ENCODE measurements at places on chromosomes 5 and 9.

DNA sequence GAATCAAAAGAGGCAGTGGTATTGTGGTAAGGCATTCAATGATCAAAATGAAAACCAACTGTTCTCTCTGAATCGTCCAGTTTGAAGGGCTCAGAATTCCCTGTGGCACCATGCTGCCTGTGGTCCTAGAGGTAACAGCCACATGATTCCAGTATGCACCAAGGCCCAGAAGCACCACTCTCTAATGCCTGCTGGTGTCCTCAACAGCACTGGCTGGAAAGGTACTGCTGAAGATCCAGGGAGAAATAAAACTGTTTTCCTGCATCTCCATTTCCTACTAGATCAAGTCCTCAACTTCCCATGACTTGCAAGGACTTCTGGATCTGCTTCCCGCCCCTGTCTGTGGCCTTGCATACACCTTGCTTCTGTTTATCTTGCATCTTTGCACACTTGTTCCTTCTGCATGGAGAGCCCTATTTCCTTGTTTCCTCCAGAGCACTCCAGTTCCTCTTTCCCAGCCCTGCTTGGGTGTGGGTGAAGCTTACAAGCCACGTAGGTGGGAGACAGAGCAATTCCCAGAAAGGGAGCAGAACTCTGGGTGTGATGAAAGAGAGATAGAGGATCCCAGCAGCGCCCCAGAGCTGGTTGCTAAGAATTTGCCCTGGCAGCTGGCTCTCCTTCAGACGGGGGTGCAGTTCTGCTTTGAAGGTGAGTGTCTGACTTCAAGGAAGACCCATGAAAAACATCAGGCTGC lies 41.0 kb upstream of the EQTN start:
- peak; percentile 78 for DNase-seq

DNA sequence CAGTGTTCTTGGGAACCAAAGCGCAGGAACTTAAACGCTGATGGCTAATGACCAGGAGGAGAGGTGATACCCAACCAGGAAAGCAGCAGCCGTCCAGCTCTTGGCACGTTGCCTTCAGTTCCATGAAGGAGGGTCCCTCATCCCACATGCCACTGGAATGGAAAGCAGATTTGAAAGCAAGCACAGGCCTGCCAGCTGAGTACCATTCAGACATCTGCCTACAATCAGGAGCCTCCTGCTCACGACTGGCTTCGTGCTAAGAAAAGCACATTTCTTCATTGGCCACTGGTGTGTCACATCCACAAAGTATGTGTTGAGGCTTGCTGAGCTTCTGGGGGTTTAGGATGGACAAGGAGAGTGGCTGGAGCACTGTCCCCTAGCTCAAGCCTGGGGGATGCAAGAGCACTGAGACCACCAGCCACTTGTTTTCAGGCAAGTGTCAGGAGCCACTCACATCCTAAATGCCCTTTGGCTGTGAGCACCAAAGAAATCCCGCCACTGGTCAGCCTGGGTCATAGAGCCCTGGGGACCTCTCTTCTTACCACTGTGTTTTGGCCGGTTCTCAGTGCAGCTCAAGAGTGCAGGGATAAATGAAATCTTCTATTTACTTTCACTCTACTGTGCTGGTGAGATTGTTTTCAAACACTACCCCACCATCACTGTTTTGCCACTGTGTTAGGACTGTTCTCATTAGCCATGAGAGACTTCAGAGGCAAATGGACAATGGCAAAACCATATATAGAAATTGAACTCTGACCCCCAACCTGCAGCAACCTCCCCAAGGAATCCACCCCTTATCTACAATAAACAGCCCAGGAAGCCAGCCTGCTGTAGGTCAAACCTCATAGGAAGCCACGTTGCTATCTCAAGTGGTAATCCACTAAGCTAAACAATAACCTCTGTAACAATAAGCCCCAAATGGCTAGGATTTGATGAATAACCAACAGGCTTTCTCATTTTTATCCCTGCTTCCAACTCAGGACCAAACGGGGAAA lies 58.3 kb downstream of the MTX3 start:
- DNase-seq: no peak

GRCh38 chr5:38830521-38831051 lies 15.2 kb upstream of the OSMR start:
- DNase-seq: no peak

DNA sequence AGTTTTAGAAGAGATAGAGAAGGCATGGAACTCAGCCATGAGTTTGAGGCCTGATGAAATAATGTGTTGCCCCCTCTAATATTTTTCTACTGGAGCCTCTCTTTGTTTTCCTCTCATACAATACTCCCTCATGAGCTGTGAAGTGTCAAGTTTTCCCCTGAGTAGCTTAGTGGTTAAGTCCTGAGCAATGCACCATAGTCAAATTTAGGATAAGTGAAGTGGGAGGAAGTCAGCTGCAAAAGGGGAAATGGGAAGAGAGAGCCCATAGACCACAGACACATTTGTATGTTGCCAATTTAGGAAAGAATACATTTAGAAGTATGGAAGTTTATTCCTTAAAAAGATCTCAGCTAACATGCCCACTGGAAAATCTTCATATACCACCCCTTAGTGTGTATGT lies 171.5 kb upstream of the NREP start:
- no peak for DNase-seq

- DNase-seq: no peak
Measured at GRCh38 chr5:178774446-178774845, 44.0 kb upstream of the ZNF354A start.

- no peak for DNase-seq
Measured at GRCh38 chr5:10339958-10340357, 13.5 kb upstream of the MARCHF6 start.

- DNase-seq: no peak
Measured at GRCh38 chr9:132748450-132748849, 78.2 kb downstream of the GTF3C4 start.

DNA sequence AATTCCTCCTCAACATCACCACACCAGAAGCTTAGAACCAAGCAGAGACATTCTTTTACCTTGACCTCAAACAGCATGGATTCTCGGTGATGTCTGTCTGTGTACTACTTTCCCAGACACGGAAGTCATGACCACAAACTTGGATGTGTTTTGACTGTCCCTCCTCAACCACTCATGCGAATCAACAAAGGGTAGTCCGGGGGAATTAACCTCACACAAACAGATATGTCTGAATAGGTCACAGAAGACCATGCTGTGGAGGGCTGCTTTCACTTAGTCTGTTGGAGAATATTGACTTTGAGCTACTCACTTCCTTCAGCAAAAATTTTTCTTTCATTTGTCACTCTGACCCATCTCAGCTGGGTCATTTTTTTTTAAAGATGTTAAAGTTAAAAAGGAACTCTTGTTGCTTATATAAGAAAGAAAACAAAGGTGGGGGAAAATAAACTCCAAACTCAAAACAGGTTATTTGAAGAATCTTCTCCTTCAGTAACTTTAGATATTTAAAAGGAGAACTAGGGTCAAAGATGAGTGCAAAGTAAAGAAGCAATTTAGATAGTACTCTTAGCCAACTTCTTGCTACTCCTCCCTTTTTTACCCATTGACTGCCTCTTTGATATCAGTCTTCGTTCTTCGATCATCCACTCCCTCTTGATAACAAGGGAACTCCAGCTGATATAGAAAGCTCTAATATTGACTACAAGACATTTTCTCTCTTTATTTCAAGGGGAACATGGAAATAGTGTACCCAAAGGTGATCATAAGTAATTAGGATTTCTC lies 343.4 kb upstream of the CDH6 start:
- DNase-seq: no peak

GRCh38 chr5:169242175-169242848 lies 58.6 kb downstream of the SLIT3 start:
- no peak for DNase-seq

DNA sequence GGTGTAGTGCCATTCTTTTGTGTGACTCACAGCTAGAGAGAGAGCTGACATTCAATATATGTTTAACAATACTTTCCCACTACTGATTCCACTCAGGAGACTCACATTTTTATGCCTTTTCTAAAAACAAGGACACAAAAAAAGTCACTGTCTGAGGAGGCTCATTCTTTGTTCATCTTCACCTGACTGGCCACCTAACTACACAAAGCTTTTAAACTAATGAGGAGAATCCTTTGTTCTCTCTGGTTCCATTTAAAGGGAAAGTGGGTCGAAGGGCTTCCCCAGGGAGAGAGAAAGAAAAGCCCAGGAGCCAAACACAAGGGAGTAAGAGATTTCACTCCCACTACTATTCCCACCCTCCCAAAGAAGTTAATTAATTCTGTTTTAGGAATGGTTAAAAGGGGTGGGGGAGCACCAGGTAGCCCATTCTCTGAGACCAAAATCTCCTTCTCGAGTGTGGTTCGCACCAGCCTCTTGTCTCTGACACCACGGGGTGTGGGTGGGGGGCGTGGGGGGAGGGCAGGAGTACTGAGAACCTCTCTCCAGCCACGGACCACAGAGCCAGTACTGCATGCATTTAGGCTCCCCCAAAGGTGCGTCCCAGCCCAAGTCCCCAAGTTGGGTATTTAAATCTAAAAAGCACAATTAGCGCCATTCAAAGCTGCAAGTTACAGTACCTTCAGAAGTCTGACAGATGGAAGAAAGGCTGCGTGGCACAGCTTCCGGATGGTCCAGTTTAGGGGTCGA lies 747 bp downstream of the TRPM3 start:
- no peak for DNase-seq

- no peak for DNase-seq
Measured at GRCh38 chr9:88880199-88880598, 111.1 kb upstream of the S1PR3 start.

DNA sequence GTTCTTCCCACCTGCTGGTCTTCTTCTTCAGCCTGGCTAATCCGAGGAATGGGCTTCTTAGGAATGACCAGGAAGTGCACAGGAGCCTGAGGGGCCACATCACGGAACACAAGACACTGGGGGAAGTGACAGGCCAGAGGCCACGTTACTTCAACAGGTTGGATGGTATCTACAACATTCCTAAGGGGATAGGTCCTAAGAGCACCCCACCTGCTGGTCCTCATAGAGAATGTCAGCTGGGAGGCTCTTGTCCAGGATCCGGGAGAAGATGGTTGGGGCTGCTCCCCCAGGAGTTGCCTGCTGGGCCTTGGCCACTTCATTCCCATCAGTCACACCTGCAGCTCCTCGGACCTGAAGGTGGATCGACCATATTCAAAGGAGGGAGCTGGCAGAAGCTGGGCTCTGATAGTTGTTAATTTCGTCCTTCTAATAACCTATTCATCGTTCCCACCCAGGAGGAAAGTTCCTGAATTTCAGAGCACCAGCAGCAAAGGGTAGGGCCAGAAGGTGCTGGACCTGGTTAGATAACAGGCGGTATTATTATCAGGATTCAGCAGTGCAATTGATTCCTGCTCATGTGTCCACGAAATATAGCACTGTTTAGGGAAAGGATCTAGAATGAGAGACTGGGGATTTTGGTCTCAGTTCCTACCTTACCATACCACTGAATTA lies 1.3 kb downstream of the HINT2 start:
- no peak for DNase-seq

DNA sequence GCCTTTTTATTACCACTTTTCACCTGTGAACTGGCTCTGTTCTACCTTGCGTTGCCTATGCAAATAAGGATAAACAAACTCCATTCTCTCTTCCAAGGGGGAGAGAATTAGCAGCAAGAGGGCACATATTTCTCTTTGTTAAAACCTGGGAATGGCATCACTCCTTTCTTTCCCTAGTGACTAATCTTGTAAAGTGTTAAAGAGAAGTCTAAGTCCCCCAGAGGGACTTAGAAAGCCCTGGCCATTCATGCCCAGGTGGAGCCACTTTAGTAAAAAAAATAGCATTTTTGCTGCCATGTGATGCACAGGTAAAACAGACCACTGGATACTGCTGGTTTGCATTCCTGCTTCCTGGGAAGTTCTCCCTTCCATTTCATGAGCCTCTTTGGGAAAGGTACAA lies 148.4 kb downstream of the MAN2A1 start:
- no peak for DNase-seq

- no peak for DNase-seq
Measured at GRCh38 chr9:90839183-90839728, 37.6 kb downstream of the SYK start.

- DNase-seq: no peak
Measured at GRCh38 chr9:32384002-32384363, 460 bp upstream of the ACO1 start.

- peak; percentile 9 for DNase-seq
Measured at GRCh38 chr9:38619556-38620447, 594 bp downstream of the ANKRD18A start.

DNA sequence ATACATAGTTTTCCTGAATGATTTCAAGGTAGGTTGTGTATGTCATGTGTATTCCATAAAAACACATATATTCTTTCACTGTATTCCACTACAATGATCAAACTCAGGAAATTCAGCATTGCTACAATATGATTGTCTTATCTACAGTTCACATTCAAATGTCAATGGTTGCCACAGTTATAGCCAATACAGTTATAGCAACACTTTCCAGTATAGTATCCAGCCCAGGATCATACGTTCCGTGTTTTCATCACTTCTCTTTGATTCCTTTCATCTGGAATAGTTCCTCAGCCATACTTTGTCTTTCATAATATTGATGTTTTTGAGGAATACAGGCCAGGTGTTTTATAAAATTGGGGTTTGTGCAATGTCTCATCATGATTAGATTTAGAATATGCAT lies 9.5 kb downstream of the OR2S2 start:
- DNase-seq: no peak

Data from putamen (tissue), 1 donor.